ENCODE measurements at places on chromosomes 12 and 14.

- DNase-seq: no peak
Observed at GRCh38 chr12:88986056-88986455, 366.2 kb downstream of the DUSP6 start.

DNA sequence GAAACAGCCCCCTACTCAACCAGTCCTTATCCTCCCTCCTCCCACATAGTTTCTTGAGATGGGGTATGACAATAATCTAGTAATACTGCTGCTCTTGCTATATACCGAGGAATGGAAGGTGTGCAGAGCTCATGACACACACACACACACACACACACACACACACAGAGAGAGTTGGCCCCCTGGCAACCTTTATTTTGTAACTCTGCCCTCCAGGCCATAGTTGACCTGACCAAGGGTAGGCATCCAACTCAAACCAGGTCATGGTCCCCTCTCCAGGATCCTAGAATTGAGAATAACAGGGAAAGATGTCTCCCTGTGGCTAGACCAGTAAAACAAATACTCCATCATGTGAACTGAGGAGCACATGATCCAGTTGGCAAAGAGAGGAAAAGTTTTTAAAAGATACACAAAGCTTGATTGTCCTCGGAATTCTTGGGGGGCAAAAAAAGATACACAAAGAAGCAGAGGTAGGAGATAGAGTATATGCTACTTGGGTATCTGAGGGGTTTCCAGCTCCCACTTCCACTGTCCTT lies 11.3 kb downstream of the ERO1A start:
- DNase-seq: no peak

DNA sequence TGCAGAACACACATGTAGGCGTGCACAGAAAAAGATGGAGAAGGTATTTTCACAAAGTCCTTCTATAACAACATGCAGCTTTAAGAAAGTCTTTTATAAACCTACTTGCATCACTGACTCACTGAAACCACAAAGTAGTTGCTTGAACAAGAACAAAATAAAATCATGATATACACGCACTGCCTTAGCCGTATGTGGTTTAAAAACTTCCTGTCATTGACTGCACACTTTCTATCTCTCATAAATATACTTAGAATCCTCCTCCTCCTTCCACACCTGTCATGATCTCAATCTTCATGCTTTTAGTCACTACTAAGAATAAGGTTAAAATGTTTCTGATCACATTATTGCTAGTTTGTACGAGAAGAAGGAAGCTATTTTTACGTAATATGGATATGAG lies 31.8 kb upstream of the RAD51AP1 start:
- no peak for DNase-seq

DNA sequence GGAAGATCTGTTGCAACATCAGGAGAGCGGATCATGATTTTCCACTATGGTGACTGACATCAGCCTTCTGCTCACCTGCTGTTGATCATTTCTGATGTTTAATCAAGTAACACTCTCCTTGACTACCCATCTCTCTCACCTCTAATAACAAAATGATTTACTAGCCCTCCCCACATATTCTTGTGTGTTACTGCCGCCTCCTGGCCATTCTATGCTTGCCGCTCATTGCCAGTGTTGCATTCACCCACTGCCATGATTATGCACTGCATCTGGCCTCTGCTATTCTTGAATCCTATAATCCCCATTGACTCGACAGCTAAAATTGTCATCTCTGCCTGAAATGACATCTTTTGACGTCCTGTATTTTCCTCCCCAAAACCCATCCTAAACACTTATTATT lies 113.8 kb downstream of the RERGL start:
- no peak for DNase-seq

- no peak for DNase-seq
Observed at GRCh38 chr12:64030155-64030554, 185.7 kb downstream of the SRGAP1 start.

- peak; percentile 1 for DNase-seq
Observed at GRCh38 chr14:22002860-22003284, 329.3 kb upstream of the OR4E1 start.

DNA sequence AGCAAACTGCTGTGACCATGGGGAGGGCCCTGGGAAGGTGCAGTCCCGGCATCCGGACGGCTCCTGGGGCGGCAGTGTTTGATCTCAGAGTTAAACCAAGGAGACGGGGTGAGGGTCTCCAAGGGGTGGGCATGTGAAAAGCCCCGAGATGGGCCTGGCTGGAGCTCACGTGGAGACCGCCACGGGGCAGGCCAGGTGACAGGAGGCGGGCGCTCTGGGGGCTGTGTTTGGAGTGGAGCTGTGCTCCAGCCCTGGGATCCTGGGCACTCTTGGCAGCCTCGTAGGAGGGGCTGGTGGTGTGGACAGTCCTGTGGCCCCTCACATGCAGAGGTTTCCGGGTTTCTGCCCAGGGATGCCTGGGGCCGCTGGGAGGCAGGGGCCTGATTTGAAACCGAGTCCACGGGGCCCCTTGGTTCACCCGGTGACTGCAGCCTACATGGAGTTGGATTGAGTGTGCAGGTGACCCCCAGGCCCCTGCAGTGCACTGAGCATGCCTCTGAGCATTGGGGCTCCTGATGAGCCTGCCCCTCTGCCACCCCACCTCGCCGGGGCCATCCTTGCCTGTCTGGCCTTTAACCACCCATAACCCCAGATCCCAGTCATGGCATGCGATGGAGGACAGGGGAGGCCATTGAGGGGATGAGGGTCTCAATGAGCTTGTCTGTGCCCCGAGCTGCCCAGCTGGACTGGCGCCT lies 8.4 kb downstream of the KIF26A start:
- DNase-seq: no peak

DNA sequence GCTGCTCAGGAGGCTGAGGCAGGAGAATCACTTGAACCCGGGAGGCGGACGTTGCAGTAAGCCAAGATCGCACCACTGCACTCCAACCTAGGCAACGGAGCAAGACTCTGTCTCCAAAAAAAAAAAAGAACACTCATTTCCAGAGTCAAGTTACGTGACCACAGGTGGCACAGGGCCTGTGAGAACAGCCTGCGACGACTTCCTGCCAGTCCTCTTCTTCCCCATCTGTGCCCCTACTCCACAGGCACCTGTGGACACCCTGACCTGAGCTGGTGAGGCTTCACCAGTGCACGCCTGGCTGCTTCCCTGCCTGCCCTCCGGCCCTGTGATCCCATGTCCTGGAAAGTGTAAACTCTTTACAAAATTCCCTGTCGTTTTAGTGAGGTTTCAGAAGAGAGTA lies 77.7 kb downstream of the PPP2R5C start:
- DNase-seq: no peak

All from midbrain (tissue), 1 donor.